ENCODE measurements at places on chromosomes 7 and 10. TPM values are rescaled to one million over a fixed set of nuclear protein-coding genes. Genes with fewer than 3 reads are reported as not detected.

Gene FRMPD2
- total RNA-seq, result not detected

Gene NYAP1
- total RNA-seq, result 0.66 TPM

Gene SEPTIN7
- 185 TPM for total RNA-seq

Gene ADAM22
- total RNA-seq, result 0.64 TPM

Gene TMEM270
- total RNA-seq, result not detected

Gene LRWD1
- 13.9 TPM for total RNA-seq

Gene LRIT1
- total RNA-seq, result not detected

Gene SCRN1
- total RNA-seq, result 2.4 TPM

Gene NME8
- total RNA-seq, result not detected

Gene SEMA3E
- total RNA-seq, result not detected

Gene PRTFDC1
- 0.67 TPM for total RNA-seq

Gene THSD7A
- total RNA-seq, result not detected

Gene HTR7
- 0.08 TPM for total RNA-seq

Gene DYDC1
- not detected for total RNA-seq

Gene NODAL
- total RNA-seq, result not detected

Gene PDGFA
- 0.70 TPM for total RNA-seq

Gene CXCL12
- total RNA-seq, result not detected

Gene PIK3CG
- 21.2 TPM for total RNA-seq

Gene FKBP9
- total RNA-seq, result not detected

Gene HOXA1
- total RNA-seq, result 0.14 TPM

Gene CTAGE6
- 0.34 TPM for total RNA-seq

Gene GFRA1
- total RNA-seq, result not detected

Gene SPRN
- not detected for total RNA-seq

Gene CDHR1
- total RNA-seq, result 0.74 TPM

Gene WNT8B
- total RNA-seq, result not detected

Gene ACTL6B
- total RNA-seq, result not detected

Gene MEOX2
- not detected for total RNA-seq

Gene SMARCD3
- total RNA-seq, result 14.8 TPM

Gene HYAL4
- 0.14 TPM for total RNA-seq

Gene KCNIP2
- 1.6 TPM for total RNA-seq

Gene ANKRD61
- not detected for total RNA-seq

Gene TFPI2
- not detected for total RNA-seq

Gene MSRB2
- total RNA-seq, result 0.66 TPM

Gene FXYD4
- not detected for total RNA-seq

Gene PILRA
- 5.3 TPM for total RNA-seq

Gene ASIC3
- total RNA-seq, result 13.8 TPM

Gene PALD1
- 0.36 TPM for total RNA-seq

Gene SLC13A1
- total RNA-seq, result not detected

Gene SYT15B
- not detected for total RNA-seq

Gene FAM131B
- not detected for total RNA-seq

Gene OR13A1
- total RNA-seq, result not detected

Gene LRIT2
- total RNA-seq, result not detected

Gene RBM33
- total RNA-seq, result 178 TPM

Gene ITIH2
- total RNA-seq, result not detected

Gene CCL26
- not detected for total RNA-seq

Gene MTERF1
- 11.9 TPM for total RNA-seq

Gene CYP2E1
- total RNA-seq, result 1.6 TPM

Gene WAC
- total RNA-seq, result 169 TPM

Gene CDK14
- 0.47 TPM for total RNA-seq

Gene C10orf143
- total RNA-seq, result 4.3 TPM

Gene MYO1G
- total RNA-seq, result 157 TPM

Gene SLC26A5
- not detected for total RNA-seq

Gene PDE1C
- total RNA-seq, result not detected

Gene SLC29A3
- total RNA-seq, result 2.5 TPM

Gene SAMD9L
- 7.9 TPM for total RNA-seq

Gene RAB19
- 1.6 TPM for total RNA-seq

All from CD4-positive, alpha-beta T cell (primary cell).